ENCODE measurements at places on chromosomes 16 and 17.

- no peak for DNase-seq
These were observed 1.6 kb upstream of the DUSP14 start for GRCh38 chr17:37488009-37488604.

DNA sequence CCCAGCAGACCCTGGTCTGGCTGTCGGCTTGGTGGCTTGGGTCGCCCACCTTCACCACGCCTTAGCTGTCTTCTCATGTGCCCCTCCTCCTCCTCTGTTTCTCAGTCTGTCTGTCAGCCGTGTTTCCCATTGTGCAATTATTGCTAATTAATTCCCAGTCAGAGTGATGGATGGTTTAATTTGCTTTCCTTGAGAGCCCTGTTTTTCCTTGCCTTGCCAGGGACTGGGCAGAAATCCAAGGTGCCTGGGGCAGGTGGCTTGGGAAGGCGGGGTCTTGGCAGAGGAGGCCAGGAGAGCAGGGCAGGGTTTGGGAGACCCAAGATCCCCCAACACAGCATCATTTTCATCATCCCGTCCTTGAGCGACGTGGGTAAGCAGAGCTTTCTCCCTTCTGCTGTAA lies 21.3 kb downstream of the NECAB2 start:
- no peak for DNase-seq

GRCh38 chr17:43526886-43527648 lies 19.1 kb downstream of the ETV4 start:
- DNase-seq = no peak

GRCh38 chr17:43813386-43813785 lies 19.6 kb downstream of the MPP3 start:
- DNase-seq = no peak

- DNase-seq = no peak
These were observed 7.6 kb downstream of the SLC46A1 start for GRCh38 chr17:28398280-28398981.
